ENCODE measurements at places on chromosomes 7 and 10.
A peak's percentile ranks its signal among the peaks of the same experiment; 100 is the strongest.

DNA sequence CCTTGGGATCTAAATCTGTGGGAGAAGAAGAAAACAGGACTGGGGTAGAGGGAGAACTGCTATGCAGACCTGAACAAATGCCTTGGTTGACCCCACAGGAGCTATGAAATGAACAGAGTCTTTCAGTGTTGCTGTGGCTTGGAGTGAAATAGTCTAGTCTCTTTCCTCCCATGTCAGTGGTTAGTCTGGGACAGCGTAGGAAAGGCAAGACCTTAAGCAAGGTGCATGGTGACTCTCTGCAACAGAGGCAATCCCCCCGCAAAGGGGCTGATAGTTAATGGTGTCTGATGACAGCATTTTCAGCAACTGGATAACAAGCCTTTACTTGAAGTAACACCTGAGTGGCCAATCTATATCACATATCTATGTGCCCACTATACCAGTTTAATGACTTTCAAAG, 62.3 kb downstream of the ARL4A start:
- no peak for DNase-seq

DNA sequence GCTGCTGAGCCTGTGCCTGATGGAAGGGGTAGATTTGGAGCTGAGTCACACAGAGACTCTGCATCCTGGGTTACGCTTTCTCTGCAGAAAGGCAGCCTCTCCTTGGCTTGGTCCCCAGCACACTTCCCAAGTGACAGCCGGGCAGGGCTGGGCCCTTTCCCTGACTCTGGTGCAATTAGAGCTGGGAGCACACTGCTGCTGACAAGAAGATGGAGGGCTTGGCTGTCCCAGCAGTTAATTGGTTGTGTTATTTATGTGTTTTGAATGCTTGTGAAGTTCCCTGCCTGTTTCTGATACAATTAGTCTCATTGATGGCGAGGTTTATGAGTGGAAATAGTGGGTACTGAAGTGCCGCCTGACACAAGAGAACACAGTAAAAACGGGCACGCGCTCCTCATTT, 123.6 kb downstream of the TCERG1L start:
- DNase-seq, result no peak

DNA sequence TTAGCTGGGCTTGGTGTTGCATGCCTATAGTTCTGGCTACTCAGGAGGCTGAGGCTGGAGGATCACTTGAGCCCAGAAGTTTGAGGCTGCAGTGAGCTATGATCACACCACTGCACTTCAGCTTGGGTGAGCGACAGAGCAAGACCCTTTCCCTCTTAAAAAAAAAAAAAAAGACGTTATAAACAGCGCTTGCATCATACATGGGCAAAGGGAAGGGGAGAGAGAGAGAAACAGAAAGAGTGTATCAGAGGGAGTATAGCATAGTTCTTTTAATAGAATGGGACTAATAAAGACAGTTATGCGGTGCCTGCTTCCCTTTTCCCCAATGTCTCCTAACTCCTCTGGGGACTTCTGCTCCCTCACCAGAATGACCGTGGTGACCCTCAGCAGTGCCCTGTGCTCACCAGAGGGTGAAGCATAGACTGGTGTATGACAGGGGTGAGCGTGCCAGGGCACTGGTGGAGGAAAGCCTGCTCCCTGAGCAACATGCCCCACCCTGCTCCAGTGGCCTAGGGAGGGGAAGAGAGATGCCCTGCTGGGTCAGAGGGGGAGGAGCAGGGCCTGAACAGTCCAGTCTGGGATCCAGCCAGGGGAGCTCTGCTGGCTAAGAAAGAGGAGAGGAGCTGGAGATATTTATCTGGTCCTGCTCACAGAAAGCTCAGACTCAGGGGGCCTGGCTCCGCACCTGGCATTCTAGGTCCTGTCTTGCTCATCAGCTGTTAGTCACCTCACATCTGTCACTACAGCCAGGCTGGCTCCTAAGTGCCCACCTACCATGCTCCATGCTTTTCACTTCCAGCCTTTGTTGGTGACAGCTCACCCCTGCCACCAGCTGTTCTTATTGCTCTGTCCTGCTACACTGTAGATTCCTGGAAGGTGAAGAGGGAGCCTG, 2.2 kb downstream of the PDZD7 start:
- no peak for DNase-seq

DNA sequence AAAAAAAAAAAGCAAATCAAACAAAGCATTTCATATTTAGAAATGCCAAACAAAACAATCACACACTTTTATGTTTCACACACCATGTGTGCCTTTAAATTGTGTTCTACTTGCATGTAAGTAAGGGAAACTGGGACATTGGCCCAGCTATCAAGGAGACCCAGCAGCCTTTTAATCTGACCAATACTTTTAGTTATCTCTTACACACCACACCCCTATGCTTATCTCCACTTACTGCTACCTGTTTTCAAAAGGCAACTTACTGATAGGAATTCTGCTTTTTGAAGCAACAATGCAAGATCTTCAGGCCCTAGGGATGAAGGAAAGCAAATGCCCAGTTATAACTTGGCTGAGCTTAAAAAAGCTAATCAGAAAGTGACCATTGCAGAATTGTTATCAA, 1244.8 kb upstream of the SORCS1 start:
- no peak for DNase-seq

- DNase-seq, result no peak
Measured at GRCh38 chr10:72096115-72097000, 8.0 kb upstream of the SPOCK2 start.

GRCh38 chr7:9407816-9408215, 974.4 kb downstream of the NXPH1 start:
- no peak for DNase-seq

DNA sequence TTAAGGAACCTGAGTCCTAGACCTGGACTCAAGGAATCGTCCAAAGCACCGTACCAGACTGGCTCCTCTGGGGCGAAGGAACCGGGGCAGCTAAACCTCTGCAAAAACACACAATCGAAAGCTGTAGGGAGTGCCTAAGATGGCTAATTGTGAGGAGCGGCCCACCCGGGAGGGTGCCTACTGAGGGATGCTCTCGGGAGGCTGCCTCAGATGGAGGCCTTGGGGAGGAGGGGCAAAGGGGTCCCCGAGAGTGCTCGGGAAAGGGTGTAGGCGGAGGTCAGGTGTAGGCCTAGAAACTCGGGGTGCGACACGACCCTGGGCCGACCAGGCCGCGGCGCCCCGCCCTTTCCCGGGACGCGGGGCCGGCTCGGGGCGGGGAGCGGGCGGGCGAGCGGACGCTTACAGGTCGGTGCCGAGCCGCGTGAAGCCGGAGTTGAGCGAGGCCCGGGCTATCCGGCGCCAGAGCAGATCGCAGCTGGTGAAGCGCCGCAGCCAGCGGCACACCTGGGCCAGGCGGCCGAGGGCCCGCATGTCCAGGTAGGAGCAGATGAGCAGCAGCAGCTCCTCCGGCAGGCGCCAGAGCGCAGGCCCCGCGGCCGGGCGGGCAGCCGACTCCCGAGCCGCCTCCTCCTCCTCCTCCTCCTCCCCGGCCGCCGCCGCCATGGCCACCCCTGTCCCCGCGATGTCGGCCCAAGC, 844 bp downstream of the FBXW4 start:
- DNase-seq, result peak; percentile 70

DNA sequence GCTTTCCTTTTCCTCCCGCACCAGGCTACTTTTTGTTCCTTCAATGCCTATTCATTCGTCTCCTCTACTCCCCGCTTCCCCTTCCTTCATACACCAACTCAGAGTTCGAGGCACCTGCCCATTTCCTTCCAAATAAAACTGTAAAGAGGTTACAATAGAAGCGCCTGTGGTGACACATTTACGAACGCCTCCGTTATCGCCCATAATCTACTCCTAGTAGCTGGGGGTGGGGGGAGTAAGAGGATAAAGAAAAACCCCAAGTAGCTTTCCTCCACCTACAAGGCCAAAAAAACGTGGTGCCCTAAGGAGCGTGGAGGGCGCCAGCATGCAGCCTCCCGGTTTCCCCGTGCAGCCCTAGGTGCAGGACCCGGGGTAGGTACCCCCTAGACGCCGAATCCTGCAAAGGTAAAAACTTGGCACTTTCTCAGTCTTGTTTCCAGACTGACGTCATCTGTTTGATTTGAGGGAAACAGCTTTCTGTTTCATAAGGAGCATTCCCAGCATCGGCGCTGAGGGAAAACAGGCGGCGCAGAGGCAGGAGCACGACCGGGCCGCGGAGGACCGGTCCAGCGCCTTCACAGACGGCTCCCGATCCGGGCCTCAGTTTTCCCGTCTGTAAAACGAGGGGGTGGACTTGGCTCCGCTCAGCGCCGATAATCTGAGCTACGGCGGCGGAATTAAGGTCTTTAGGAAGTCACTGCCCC, 922 bp downstream of the PPA1 start:
- DNase-seq, result peak; percentile 49

GRCh38 chr7:81457852-81458522, 311.9 kb downstream of the HGF start:
- DNase-seq, result no peak

GRCh38 chr10:99560277-99561126, 27.8 kb downstream of the NKX2-3 start:
- peak; percentile 15 for DNase-seq

DNA sequence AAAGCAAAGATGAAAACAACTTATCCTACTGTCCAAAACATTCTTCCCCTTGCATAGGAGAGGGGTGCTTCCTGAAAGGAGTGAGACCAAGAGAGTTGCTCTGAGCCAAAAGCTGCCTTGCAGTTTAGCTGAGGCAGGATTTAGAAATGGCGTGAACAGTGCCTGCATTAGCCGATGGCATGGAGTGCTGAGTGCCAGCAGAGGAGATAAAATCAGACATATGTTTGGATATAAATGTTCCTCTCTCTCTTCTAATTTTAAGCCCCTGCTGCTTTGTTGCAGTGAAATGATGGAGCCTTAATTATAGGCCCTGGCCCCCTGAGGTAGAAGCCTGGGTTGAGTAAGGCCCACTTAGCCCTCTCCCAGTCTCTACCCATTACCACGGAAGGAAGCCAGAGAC, 7.1 kb downstream of the LRRC4 start:
- DNase-seq, result no peak

GRCh38 chr10:34200355-34200901, 614.7 kb downstream of the PARD3 start:
- no peak for DNase-seq

- no peak for DNase-seq
Measured at GRCh38 chr7:155289949-155290501, 7.7 kb upstream of the INSIG1 start.

DNA sequence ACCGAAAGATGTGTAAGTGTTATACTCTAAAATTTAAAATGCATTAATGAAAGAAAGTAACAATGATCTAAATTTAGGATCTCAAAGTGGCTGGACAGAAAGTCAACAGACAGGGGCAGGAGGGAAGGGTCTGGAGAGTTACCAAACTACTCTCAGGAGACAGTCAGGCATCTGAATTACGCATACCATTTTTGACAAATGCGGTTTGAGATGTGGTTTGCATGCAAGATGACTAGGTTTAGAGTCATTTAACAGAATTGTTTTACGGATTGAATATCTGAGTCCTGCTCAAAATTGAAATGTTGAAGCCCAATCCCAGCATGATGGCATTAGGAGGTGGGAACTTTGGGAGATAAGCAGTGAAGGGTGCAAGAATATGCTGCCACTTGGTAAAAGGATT, 314.1 kb downstream of the WDR11 start:
- DNase-seq, result no peak

DNA sequence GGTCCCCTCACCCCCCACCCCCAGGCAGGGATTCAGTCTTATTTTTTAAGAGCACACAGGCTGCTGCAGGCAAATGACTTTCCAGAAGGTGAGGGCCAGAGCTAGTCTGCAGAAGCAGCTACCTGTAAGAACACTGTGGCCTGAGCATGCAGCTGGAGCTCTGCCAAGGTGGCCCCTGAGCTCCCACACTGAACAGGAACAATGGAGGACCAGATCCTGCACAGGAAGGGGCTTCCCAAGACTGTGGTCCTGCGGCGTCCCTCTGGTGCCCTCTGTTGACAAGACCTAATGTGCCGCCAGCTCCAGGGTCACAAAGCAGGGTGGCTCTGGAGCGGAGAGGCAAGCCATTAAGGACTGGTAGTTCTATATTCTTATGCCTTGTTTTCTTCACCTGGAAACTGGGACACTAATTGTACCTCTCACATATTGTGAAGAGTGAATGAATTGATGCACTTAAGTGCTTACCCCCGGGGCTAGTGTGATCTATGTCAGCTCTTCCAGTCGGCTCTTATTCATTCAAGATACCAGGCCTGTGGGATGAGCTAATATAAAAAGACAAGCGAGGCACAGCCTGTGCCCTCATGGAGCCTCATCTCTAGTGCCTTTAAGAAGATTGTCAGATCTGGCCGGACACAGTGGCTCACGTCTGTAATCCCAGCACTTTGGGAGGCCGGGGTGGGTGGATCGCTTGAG, 8.0 kb upstream of the BEND7 start:
- no peak for DNase-seq

DNA sequence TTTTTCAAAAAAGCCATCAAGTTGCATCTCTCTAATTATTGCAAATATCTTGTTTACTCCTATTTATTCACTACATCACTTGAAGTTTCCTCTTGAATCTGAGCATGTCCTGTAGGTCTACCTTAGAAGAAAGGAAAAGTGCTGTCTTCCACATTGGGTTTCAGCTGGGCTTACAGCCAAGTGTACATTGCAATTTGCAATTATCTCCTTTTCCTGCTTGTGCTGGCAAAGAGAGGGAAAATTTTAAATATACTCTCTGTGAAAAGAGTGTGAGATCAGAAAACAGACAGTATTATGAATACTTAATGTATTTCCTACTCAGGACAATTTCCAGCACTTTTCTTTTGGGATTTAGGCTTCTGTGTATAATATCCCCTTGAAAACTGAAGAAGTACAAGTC, 839.7 kb downstream of the CNTNAP2 start:
- DNase-seq, result no peak

GRCh38 chr10:98170249-98171117, 36.0 kb downstream of the R3HCC1L start:
- DNase-seq, result no peak

DNA sequence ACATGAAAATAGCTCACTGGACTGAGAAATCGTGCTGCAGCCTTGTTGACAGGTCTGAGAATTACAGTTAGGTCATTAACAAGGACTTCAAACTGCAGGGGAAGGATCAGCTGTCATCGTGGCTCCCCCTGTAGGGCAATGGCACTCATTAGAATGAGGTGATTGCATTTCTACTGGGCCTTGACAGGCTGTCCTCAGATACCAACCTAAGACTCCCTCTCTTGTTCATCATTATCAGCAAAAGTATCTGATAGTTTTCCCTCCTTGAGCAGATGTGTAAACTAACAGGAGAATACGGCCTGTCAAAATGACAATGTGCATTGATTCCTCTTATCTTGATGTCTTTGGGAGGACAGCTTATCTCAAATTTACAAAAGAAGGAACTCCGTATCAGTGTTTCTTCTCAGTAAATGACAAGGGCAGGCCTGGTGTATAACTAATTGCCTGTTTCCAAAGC, 648.5 kb upstream of the LRRN3 start:
- no peak for DNase-seq

DNA sequence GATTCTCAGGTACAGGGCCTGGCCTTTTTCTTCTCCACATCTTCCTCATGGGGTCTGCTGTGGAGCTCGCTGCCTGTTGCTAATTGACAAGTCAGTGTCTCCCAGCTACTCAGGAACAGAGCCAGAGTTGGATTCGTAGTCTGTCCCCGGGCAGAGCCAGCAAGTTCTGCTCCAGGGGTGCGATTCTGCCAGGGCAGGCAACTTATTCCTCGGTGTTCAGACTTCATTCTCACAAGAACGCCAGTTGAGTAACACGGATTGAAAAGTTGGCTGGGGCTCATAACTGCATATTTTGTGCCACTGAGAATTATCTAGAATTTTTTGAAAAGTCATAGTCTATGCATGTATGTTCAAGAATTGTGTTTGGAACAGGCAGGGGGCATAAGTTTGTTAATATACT, 336.7 kb upstream of the NPVF start:
- no peak for DNase-seq

- no peak for DNase-seq
Measured at GRCh38 chr7:20193242-20193777, 23.9 kb downstream of the MACC1 start.

Data from central memory CD4-positive, alpha-beta T cell (primary cell).